ENCODE measurements at places on chromosomes 11 and 22. TPM values are rescaled to one million over a fixed set of nuclear protein-coding genes. Genes with fewer than 3 reads are reported as not detected.

ALDH3B1 gene
- not detected for total RNA-seq

GAS2 gene
- 2.0 TPM for total RNA-seq

PIH1D2 gene
- total RNA-seq: 2.5 TPM

CDC42BPG gene
- 0.61 TPM for total RNA-seq

SYCE3 gene
- 0.80 TPM for total RNA-seq

ANO9 gene
- 61.2 TPM for total RNA-seq

RFPL2 gene
- not detected for total RNA-seq

CEP164 gene
- 30.1 TPM for total RNA-seq

WBP2NL gene
- total RNA-seq: 0.39 TPM

TMEM86A gene
- total RNA-seq: 1.5 TPM

OR8A1 gene
- not detected for total RNA-seq

- DNase-seq: no peak
Observed at GRCh38 chr11:79400206-79400605, 40.6 kb downstream of the TENM4 start.

GRCh38 chr11:16606784-16607674 is 131.4 kb upstream of the C11orf58 start:
- no peak for DNase-seq

GRCh38 chr11:67211656-67212436 is 54.4 kb upstream of the GRK2 start:
- no peak for DNase-seq

- DNase-seq: no peak
Observed at GRCh38 chr11:132310390-132311375, 940.3 kb downstream of the NTM start.

DNA sequence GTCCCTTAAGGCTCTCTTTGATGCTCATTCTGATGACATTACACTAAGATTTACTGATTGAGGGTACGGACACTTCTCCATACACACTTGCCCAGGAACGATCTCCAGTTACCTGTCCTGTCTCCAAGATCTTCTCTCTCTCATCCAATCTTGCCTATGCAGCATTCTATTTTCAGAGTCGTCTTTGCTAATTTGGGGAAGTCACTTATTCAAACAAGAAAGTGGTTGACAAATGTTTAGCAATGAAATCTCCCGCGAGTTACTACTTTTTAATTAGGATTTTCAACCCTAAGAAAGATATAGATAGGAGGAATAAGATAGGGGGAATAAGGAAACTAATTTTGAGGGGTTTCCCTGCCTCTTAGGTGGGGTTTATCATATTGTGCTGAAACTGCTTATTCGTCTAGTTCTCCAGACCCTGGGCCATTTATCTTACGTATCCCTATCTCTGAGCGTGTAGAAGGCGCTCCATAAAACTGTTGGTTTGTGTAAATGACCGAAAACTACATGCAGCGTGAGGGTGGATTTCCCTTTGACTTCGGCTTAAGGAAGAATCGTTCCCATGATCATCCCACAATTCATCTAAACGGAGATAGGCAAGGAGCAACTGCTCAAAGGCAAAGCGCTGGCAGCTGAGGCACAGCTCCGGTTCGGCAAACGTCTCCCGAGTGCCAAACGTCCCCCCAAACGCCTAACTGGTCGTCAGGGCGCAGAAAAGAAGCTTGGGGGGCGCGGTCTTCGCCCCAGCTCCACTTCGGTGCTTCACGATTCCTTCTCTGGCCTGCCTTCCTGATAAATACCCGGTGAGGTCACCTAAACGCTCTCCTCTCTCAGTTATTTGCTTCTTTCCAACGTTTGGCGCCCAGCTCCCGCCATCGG is 804 bp downstream of the APIP start:
- no peak for DNase-seq

GRCh38 chr11:83278351-83278750 is 7.8 kb downstream of the CCDC90B start:
- DNase-seq: no peak

DNA sequence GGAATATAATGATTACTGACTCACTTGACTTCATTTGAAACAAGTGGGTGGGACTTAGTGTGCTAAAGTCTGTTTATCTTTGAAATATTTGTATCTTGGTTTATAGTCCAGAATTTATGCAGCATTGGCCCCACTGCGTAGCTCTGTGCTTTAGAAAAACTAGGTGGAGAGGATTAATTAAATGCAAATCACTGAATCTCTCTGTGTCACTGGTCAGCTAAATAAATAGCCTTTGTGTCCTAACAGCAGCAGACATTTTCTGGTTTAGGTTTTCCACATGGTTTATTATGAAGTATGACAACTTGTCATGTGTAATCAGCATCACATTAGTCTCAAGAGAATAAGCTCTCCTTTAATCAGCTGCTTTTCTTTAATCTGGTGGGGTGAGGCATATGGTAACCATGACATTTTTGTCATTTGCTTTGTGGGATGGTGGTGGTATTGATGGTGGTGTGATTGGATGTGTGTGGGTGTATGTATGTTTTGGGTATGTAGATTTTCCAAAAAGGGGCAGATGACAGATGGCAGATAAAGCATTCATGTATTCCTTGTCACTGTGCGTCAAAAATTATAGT is 33.9 kb downstream of the BCL2L13 start:
- no peak for DNase-seq

DNA sequence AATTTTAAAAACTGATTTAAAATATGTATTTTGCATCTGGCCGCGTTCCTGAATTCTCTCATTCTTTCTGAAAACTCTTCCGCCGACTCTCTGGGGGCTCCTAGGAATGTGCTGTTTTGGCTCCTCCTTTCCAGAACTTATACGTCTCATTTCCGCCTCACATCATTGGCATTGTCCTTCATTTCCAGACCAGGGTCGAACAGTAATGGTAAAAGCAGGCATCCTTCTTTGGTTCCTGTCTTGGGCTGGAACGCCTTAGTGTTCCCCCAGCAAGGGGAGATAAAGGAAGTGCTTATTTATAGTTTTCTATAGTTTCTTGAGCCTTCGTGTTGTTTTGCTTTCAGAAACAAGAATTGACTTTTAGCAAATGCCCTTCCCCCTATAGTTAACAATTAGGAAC is 10.9 kb upstream of the TNNT3 start:
- no peak for DNase-seq

DNA sequence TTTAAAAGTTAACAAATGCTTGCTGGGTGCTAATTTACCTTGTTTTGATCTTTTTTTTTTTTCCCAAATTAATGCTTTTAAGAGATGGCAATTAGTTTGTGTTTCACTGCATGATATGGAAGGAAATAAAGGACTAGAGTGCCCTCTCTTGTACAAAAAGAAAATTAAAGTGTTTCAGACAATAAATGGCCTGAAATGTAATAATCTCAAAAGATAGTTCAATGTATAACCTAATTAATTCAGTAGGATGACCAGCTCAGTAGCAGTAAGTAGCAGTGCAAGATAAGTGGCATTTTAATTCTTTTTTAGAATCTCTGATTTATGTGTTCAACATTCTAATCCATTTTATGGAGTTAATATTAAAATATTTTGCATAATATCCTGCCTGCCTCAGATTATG is 39.9 kb upstream of the MYO18B start:
- no peak for DNase-seq

- DNase-seq: peak; percentile 91
Observed at GRCh38 chr11:62709247-62710000, 1.9 kb downstream of the GNG3 start.

DNA sequence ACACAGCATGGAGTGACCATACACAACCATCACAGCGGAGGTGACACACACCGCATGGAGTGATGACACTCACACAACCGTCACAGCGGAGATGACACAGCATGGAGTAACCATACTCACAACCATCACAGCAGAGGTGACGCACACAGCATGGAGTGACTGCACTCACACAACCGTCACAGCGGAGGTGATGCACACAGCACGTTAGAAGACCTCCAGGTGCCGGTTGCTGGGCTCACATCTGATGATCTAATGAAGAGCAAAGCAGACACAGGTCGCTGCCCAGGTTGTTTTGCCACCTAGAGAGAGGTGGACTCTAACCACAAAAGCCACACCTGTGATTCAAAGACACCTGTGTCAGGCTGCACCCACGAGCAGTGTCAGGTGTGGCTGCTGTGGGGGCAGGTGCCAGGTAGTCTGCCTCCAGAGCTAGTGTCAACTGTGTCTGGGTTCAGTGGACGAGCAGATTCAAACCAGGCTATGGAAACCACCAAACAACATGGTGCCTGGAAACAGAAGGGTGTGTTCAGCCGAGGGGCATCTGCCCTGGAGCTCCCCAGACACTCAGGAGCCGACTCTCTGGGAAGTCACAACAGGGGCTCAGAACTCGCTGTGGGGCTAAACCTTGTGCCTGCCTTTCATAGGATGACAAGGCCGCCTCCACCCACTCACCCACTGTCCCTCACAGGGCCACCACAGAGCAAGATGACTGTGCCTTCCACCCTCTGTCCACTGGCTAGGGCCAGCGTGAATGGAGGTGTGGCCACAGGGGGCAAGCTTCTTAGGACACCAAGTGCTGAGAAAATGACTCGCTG is 608.2 kb downstream of the TBC1D22A start:
- no peak for DNase-seq

GRCh38 chr11:62108971-62109404 is 14.8 kb upstream of the INCENP start:
- DNase-seq: no peak

DNA sequence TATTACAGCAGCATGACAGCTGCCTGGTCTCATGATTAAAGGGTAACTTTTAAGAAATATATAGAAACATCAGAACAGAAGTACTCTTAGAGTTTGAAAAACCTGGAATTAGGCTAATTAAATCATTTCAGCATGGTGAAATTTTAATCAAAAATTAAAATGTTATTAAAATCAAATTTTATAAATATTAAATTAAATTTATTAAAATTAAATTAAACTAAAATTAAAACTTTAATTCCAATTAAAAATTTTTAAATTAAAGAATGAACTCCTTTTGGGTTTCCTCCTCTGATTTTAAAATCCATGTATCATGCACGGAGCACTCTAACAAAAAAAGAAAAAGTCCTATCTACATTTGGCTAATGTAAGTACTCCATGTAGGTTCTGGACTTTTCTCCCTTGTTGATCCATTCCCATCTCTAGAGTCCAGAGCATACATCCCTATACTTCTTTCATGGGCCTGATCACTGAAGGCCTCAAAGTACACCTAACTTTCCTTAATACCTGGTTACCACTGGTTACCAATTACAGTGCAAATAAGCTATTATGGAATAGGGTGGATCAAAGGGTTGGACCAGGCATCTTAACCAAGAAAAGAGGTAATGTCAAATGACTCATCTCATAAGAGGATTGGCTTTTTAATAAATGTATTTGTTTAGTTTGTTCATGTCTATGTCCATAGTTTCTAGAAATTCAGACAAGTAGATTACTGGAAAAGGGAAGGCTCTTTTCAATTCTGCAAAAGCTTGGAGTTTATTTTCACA is 48.4 kb upstream of the MUC15 start:
- no peak for DNase-seq

DNA sequence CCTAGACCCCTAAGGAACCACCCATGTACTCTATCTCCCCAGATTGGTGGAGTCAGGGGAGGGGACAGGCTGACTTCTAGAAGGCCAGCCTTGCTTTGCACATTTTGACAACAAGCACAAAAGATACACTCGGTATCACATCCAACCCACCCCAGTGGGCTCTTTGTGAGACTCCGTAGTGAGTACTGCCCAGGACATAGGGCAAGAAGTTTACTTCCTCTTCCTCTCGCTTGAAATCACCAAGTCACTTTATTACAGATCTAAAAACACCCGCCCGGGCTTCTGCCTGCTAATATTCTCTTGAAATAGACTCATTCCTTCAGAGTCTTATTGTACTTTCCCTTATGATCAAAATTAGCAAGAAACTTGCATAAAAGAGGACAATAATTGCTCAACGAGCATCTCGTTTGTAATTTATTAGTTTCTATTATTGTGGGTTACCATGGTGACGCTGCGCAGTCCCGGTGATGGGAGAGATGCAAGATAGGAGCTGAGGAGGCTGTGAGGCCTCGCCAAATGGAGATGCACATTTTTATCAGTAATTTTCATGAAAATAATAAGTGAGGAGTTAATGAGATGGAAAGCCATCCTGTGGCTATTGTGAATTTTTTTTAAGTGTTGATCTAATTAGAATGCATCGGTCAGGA is 96.9 kb downstream of the FEZ1 start:
- no peak for DNase-seq

GRCh38 chr22:29727131-29727523 is 7.3 kb downstream of the CABP7 start:
- no peak for DNase-seq

DNA sequence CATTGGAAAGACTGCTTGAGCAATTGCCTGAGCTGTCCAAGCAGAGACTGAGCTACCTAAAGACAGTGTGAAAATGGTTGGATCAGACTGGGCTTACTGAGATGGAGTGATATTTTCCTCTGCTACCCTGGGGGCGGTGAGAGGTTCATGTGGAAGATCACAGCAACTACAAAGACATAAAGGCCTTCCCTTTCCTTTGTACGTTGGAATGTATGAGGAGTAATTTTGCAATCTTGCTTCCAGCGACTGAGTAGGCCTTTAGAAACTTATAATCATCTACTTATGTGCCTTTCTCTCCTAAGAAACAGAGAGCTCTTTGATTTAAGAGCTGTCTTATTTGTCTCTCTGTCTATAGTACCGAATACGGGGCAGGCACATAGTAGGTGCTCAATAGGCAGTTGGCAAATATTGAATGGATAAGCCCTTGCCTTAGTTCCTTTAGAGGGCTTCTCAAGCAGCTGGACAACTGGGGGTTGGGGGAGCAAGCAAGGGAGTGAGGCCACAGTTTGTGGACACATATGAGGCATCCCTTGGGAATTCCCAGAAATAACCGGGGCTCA is 2.4 kb upstream of the HEPACAM start:
- DNase-seq: no peak

- DNase-seq: peak; percentile 75
Observed at GRCh38 chr22:45435544-45436139, 22.1 kb downstream of the RIBC2 start.

- DNase-seq: no peak
Observed at GRCh38 chr11:16512899-16513241, 156.5 kb upstream of the SOX6 start.

DNA sequence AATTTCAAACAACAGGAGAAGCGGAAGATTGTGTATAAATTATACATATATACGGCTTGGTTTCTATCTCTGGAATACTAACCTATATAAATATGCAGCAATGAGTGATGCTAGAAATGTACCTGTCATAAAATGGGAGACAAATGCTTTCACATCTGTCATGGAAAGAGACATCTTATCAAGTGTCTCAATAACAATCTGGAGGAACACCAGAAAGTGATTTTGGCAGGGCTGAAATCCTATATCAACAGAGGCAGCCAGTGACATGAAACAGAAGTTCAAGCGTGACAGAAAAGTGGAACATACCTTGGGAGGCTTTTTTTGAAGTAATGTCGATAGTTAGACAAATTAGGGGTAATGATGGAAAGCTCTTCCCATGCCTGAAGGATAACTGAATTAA is 834.6 kb downstream of the JRKL start:
- DNase-seq: no peak

- no peak for DNase-seq
Observed at GRCh38 chr11:35811783-35812182, 132.1 kb upstream of the LDLRAD3 start.

- DNase-seq: no peak
Observed at GRCh38 chr11:124167826-124168231, 15.3 kb upstream of the OR10D3 start.

Data from activated naive CD4-positive, alpha-beta T cell treated with anti-CD3 and anti-CD28 coated beads, Interleukin-2, amount 50 U/mL, for 72 hours (primary cell).